ENCODE measurements at places on chromosomes 2 and 18.

GRCh38 chr18:75912829-75913228 is 485.3 kb upstream of the SMIM21 start:
- no peak for DNase-seq

- no peak for DNase-seq
These were observed 398 bp downstream of the INPP5D start for GRCh38 chr2:233060501-233060979.

DNA sequence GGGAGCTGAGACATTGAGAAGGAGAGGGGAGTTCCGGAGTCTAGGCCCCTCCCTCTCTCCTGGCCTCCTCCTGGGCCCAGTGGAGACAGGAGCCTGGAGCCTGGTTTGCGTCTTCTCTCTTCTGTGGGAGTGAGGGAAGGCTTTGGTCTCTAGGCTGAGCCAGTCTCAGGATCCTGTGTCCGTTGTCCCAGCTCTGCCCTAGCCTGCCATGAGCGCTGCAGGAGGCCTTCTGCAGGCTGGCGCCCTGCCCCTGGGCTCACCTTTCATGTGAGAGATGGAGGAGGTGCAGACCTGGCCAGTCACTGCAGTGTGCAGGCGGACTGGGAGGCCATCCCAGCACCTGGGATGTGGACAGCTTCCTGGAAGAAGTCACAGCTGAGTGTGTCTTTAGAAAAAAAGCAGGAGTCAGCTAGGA is 8.7 kb downstream of the IMPA2 start:
- no peak for DNase-seq

DNA sequence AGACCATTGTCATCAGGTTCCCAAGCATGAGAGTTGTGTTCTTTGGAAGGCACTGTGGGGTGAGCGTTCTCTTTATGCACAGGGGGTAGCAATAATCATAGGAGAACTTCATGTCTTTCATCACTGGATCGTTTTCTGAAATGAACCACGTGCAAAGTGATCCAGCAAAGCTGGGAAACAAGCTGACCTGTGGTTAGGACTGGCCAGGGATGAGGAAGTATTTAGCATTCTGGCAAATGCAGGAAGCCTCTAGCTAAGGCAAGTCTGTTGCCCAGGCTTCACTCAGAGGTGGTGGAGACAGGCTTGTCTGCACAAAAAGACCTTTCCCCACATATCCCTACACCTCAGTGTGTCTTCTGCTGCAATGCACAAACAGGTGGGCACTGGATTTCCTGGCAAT is 58.6 kb downstream of the MMADHC start:
- no peak for DNase-seq

- DNase-seq = no peak
These were observed 409.4 kb upstream of the ETAA1 start for GRCh38 chr2:66987733-66988132.

All from HS-5 (cell line).